Stimulated activated CD8-positive, alpha-beta memory T cell treated with anti-CD3 and anti-CD28 coated beads, Interleukin-7, amount 100 ng/mL, for 4 hours (primary cell): ENCODE measurements at places on chromosomes 6 and 20.

- DNase-seq = no peak
Observed at GRCh38 chr6:151425561-151425960, 26.4 kb downstream of the RMND1 start.

DNA sequence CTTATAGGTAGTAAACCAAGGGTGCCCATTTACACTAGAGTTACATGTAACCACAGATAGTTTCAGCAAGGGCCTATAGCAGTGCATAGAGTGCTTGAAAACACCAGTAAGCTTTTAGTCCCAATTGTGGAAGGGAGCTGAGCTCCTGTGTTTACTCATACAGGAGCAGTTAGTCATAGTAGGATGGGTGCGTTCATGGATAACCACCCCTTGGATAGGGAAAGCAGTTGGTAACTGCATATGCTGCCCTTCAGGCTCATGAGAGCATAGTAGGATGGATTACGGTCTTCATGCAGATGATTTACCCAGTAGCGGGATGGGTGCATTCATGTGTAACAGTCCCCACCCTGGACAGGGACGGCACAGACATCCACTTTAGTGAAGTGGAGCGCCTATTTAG lies 45.1 kb downstream of the OR2B6 start:
- no peak for DNase-seq

DNA sequence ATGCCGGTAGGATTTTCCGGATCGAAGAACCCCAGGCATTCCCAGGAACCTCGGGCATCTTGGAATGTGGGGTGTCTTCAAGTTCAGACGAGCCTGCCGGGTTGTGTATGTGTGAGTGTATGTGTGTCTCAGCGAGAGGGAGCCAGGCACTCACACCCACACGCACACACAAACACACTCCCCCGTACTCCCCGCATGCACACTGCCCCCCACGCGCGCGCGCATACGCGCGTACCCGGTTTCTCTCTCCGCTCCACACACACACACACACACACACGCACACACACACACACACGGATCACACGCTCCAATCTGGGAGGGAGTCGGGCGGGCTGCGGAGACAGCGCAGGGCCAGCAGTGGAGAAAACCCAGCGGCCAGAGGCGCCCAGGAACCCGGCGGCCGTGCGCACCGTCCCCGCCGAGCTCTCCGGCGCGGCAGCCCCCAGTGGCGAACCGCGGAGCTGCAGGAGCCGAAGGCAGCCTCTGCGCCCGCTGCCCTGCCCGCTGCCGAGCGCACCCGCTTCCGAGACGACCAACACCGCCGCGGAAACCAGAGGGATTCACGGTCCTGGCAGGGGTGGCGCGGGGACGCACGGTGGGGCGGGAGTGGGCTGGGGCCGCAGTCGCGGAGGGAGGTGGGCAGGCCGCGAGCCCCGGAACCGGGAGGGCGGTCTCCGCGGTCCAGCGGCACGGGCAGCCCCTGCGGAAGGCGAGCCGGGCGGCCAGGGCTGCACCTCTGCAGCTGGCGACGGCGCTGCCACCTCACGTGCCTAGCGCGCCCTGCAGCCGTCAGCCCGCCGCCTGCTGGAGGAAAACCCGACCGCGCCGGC lies at the start of gene LRFN2:
Gene LRFN2 (minus strand): TSS at position 125 of the 830 bp plus-strand sequence.
- DNase-seq = peak; percentile 18

DNA sequence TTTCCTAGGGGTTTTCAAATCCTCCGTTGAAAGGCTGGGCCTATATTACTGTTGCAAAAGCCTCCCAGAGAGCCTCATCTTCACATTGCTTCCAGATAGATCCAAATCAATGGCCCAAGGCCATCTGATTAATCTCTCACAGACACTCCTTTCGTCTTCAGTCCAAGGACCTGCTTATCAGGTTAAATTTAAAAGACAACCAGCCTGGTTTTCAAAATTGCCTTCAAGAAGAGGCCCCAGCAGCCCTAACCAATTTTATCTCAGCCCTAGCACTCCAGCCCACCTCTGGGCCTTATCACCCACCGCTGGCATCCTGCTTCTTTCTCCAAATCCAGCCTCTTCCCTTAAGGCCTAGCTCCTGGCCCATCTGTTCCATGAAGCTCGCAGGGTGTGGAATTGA lies 15.5 kb upstream of the CCND3 start:
- no peak for DNase-seq

GRCh38 chr6:143490775-143491174 lies 20.7 kb downstream of the FUCA2 start:
- DNase-seq = no peak

DNA sequence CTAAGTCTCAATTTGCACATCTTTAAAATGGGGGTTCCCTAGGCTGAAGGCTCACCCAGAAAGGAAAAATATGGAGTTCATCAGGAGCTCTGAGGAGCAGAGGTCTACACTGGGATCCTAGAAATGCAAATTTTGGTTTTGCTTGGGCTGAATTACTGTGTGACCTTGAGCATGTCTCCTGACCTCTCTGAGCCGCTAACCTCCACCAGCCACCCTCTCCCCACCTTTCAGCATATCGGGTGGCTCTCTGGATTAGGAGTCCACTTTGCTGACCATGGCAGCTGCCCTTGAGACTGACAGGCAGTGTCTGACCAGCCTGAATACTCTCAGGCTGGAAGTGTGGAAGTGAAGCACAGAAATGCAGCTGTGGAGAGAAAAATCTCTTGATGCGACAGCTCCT lies 165.9 kb upstream of the LRFN2 start:
- no peak for DNase-seq

- no peak for DNase-seq
Observed at GRCh38 chr6:37160922-37161778, 8.8 kb upstream of the PIM1 start.

DNA sequence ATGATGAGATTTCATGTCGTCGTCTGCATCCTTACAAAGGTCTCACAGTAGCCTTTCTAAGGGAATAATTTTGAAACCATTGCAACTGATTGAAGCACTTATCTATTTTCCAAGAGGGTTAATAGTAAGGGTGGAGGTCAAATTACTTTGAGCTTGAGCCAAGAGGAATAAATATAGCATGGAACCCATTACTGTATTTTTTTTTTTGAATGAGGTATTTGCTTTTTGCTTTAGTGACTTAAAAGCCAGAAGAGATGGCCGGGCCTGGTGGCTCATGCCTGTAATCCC lies 78.3 kb downstream of the SCAND1 start:
- DNase-seq = no peak

DNA sequence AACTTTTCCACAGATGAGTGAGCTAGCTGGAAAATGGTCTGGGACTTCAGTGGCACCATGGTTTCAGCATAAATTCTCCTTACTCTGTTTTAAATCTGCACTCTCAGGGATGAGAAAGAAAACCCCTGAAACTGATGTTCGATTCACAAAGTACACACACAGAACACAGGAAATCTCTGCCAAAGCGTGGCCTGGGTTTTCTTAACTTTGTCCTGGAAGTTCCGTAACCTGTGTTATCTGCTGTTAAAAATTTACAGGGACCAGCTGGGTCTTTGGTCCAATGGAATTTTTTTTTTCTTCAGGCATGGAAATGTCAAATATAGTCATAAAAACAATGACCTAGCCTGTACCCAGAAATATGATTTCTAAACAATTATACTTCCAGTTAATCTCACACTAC lies 7.3 kb downstream of the SCML4 start:
- DNase-seq = no peak
